ENCODE measurements at places on chromosomes 6 and 20.

DNA sequence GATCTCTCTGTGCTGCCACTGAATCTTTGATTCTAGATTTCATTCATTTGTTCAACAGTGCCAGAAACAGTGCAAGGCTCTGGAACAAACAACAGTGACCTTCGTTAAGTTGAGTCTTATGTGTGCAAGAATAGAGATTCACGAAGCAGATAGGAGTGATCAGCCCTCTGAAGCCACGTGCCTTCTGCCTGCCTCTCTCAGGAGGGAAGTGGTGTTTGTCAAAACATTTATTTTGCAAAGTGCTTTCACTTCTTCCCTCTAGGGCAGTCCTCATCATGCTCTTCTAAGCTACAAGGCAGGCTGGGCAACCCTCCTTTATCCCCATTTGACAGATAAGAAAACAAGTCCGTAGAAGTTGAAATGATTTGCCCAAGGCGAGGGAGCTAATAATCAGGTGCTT, 204.3 kb downstream of the TFAP2C start:
- DNase-seq: no peak

GRCh38 chr20:60201198-60201835, 243.1 kb downstream of the CDH26 start:
- DNase-seq: no peak

GRCh38 chr6:89260310-89260709, 43.2 kb upstream of the GABRR1 start:
- no peak for DNase-seq

- DNase-seq: no peak
These were observed 18.5 kb downstream of the CITED2 start for GRCh38 chr6:139355777-139356445.

- DNase-seq: peak; percentile 77
These were observed 32.0 kb downstream of the GNAS-AS1 start for GRCh38 chr20:58818586-58819285.

- DNase-seq: no peak
These were observed 317.5 kb upstream of the MOCS1 start for GRCh38 chr6:40251637-40252300.

- DNase-seq: no peak
These were observed 51.8 kb upstream of the AFDN start for GRCh38 chr6:167774881-167775280.

GRCh38 chr6:168319279-168320111, at the start of gene DACT2:
Gene DACT2 (minus strand): TSS chr6:168319777. CDS start chr6:168319633, 144 bp downstream.
- no peak for DNase-seq

GRCh38 chr20:6504826-6505225, 262.7 kb upstream of the BMP2 start:
- DNase-seq: no peak

DNA sequence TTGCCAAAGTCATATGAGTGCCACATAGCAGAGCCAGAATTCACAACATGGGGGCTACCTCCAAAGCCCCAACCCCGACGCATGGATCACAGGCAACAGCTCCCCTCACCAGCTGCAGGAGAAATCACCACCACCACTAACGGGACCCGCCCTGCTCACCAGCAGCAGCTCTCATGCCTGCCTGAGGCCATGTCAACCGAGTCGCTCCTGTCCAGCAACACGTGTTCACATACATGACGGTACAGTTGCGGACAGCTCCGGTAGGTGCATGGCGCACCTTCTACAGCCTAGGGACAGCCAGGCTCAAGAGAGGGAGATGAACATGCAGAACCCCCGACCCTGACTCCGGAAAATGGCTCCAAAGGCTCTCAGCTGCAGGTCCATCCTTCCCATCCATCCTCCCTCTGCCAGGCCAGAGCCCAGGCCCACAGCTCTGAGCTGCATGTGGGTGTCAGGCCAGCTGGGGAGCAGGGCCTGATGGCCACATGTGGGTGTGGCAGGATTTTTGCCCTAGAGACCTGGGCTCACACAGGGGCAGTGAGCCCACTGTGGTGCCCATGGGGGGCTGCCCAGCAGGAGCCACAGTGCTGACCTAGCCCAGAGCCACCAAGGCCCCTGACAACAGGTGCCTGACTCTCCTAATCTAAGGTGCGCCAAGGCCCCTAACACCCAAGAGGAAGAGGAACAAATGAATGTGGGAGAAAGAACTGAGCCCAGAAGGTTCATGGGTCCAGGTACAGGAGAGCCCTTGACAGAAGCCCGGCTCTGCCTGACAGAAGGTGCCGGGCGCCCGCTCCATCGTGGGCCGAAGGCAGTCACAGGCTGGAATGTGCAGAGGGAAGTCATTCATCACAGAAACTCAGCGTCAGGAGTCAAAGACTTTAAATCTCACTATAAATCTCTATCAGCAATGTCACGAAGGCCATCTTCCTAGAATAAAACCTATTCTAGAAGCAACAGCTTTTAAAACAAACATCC, 10.5 kb downstream of the RPS6KA2 start:
- no peak for DNase-seq

GRCh38 chr20:34595377-34596184, 37.1 kb downstream of the MAP1LC3A start:
- DNase-seq: no peak

DNA sequence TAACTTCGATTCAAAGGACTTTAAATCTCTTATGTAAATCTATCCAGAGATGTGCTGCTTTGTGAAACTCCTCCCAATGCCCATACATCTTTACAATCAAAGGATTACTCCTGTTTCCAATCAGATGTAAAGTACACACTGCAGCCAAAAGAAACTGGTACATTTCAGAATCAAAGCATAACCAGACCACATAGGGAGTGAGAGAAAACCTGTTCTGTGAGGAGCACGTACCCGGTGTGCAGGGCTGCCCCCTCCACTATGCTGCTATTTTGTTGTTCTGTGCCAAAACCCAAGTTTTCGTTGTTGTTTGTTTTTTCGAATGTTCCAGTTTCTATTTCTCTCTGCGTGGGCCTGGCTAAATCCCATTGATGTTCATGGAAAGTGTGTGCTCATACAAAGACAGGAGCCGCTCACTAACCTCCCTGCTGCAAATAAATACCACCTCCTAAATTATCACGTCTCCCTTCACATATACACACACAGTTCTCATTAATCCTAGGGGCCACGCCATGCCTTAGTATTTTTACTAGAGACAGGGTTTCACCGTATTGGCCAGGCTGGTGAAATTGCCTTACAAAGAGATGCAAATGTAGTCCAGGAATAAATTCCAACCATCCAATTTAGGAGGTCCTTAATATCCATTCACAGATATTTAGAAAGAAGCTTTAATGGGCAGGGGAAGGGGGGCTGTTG, 52.9 kb downstream of the ATP9A start:
- DNase-seq: no peak

GRCh38 chr6:40362859-40363258, 224.3 kb downstream of the LRFN2 start:
- DNase-seq: no peak

- no peak for DNase-seq
These were observed 6.1 kb downstream of the SAMD3 start for GRCh38 chr6:130216620-130217019.

GRCh38 chr6:110232450-110232849, 52.2 kb downstream of the CDC40 start:
- DNase-seq: no peak

DNA sequence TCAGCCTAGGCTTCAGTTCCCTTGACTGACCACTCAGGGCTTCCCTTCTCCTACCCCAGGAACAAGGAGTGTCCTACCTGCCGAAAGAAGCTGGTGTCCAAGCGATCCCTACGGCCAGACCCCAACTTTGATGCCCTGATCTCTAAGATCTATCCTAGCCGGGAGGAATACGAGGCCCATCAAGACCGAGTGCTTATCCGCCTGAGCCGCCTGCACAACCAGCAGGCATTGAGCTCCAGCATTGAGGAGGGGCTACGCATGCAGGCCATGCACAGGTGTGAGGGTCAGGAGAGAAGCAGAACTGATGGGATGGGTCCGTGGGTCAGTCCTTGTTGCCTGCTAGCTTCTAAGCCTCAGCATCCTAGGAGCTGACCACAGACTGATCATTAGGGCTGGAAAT, 1.6 kb downstream of the RING1 start:
- no peak for DNase-seq

GRCh38 chr6:17589406-17590096, 10.6 kb upstream of the FAM8A1 start:
- no peak for DNase-seq

- DNase-seq: no peak
These were observed 116.0 kb downstream of the GPR63 start for GRCh38 chr6:96721227-96721626.

- no peak for DNase-seq
These were observed 274.7 kb upstream of the SUPT3H start for GRCh38 chr6:45652416-45652815.

DNA sequence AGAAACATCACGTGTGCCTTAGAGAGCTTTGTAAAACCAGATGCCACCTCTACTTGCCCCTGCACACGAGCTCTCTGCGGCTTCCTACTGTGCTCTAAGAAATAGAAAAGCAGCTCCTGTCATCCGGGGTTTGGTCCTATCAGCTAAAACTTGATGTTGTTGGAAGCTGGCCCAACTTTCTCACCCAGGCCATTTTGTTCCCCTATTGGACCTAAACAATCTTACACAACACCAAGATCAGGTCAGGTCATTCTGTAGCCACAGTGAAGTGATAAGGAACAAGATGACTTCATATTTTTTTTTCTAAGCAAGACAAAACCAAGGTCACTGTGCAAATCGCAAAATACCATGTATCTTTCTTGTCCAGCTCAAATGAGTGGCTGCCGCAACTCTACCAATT, 486.0 kb downstream of the PTPRT start:
- DNase-seq: no peak

DNA sequence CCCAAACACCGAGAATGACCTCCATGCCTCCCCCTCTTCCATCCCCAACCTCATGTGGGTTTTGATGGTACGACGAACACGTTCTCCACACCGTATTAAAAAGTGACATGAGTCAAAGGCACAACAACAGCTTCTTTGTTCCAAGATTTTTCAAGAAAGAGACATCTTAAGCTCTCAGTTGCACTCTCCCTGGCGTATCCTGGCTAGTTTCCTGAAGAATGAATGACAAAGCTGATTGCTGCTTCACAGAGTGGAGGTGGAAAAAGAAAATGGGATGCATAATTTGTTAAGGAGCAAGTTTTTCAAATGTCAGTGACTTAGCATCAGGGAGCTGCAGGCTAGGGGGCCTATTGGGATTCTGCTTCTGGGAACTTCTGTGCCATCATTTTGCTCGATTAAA, 95.5 kb downstream of the STK35 start:
- DNase-seq: no peak

DNA sequence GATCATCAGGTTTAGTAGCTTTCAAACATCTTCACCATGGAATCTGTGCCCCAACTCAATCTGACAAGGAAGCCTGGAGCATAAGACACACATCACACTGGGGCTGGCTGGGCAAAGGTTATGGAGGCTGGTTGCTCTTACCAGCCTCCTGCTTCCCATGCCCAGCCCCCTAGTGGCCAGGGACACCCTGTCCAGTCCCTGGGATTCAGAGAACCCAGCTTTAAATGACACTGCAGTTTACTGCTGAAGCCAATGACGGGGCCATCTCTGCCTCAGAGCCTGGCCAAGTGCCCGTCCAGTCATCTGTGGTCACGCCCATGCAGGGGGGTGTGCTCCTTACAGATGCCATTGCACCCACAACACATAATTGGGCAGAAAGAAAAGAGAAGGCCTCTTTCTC, 272.9 kb downstream of the SMOC2 start:
- DNase-seq: no peak

- peak; percentile 24 for DNase-seq
These were observed 109.9 kb downstream of the NOL4L start for GRCh38 chr20:32474967-32475811.

DNA sequence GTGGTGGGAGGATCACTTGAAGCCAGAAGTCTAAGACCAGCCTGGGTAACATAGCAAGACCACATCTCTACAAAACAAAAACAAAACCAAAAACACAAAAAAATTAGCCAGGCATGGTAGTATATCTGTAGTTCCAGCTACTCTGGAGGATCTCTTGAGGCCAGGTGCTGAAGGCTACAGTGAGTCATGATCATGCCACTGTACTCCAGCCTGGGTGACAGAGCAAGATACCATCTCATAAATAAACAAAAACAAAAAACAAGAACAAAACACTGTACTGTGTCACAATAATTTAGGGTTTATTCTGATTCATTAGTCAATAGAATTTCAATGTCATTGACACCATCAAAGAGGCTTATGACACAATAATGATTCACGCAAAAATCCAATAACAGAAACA, 1121.7 kb upstream of the MAP3K7 start:
- no peak for DNase-seq

- no peak for DNase-seq
These were observed 15.7 kb upstream of the CD93 start for GRCh38 chr20:23101696-23102406.

GRCh38 chr20:41137614-41138474, 501 bp downstream of the PLCG1 start:
- peak; percentile 78 for DNase-seq

GRCh38 chr20:16760431-16761304, 12.5 kb downstream of the OTOR start:
- DNase-seq: no peak

DNA sequence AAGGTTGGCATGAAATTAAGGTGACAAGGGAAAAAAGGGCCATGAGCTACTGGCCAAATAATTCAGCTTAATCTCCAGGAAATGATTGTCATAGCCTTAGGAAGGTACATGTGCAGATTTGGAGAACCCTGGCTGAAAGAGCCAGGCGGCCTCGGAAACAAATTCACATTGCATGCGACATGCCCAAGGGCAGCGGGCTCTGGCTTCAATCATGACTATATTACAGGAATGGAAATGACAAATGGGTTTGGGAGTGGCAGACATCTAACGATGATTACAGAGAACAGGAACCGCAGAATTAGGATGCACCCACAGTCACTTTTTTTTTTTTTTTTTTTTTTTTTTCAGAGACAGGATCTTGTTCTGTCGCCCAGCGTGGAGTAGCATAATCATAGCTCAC, 112.4 kb upstream of the SALL4 start:
- no peak for DNase-seq

- DNase-seq: no peak
These were observed 58.1 kb downstream of the ASCC3 start for GRCh38 chr6:100823041-100823440.

GRCh38 chr6:140923048-140923447, 1209.7 kb upstream of the GJE1 start:
- DNase-seq: no peak

- no peak for DNase-seq
These were observed 34.0 kb downstream of the KIF25 start for GRCh38 chr6:168031411-168031971.

DNA sequence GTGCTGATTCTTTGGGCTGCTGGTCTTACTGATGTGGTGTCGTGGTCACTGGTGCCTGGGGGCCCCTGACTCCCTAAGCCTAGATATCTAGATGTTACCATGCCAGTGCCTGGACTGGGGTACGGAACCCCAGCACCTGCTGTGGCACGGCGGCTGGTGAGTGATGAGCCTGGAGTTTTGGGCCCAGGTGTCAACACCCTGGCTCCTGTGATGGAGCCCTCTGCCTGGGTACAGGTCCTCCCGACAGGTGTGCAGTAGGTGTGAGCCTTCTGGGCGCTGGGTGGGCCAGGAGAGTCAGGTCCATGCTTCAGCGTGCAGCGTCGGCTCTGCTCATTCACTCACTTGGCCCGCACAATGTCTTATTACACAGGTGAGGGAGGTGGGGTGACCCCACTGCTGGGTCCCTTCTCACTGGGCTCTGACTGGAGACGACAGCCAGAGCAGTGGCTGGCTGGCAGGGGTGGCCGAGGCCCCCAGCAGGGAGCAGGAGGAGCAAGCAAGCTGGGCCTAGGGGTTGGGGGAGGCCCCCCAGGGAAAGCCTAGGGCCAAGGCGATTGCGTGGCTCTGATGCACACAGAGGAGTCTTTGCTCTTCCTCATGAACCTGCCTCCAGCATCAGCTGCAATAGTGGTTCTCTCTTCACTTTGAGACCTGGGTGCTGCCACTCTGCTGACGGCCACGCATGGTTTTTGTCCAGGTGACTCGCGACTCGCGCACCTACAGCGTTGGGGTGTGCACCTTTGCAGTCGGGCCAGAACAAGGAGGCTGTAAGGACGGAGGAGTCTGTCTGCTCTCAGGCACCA, 42.5 kb upstream of the SLC22A1 start:
- DNase-seq: no peak

Measured in stimulated activated naive CD8-positive, alpha-beta T cell treated with anti-CD3 and anti-CD28 coated beads, Interleukin-15, Interleukin-2, amounts not matched to agents 100 U/mL and 50 U/mL, for 24 hours (primary cell).